Amniotic stem cell (primary cell): ENCODE measurements at places on chromosomes 5 and 9.

GRCh38 chr5:125316915-125317535, 570.6 kb upstream of the ZNF608 start:
- DNase-seq = no peak

DNA sequence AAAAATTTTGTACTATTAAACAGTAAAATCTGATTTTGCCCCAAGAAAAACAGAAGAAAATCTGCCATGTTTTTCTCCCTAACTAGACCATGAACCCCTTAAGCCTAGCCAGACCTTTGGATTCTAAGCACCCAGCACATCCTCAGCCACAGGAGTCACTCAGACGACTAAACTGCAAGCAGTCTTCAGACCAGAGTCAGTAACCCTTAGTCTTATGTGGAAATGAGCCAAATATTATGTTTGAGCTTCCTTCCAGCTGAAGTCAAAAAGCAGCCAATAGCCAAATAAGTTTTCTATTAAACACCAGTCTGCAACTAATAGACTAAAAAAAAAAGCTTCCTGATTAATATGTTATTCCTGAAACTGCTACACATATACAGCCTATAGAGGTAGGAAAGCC, 47.4 kb downstream of the GOLPH3 start:
- DNase-seq = no peak

DNA sequence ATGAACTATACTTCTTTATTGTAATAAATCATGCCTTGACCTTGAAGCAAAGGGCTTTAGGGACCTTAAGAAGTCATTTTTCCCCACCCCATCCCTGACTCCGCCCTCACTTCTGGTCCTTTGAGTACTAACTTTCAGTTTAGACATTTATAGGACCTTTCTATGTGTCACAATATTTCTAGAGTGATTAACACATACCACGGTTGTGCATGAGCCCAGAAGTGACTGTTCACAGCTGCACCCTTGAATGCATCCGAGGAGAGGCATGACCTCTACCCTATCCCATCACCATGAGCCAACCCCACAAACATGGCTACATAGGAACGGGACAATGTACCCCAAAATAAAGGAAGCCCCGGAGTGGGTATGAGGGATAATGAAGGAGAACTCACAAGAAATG, 160.3 kb downstream of the HSD17B3 start:
- DNase-seq = no peak

GRCh38 chr5:40365342-40366330, 314.1 kb upstream of the PTGER4 start:
- no peak for DNase-seq

- no peak for DNase-seq
These were observed 5.4 kb upstream of the HMHB1 start for GRCh38 chr5:143806579-143806978.

DNA sequence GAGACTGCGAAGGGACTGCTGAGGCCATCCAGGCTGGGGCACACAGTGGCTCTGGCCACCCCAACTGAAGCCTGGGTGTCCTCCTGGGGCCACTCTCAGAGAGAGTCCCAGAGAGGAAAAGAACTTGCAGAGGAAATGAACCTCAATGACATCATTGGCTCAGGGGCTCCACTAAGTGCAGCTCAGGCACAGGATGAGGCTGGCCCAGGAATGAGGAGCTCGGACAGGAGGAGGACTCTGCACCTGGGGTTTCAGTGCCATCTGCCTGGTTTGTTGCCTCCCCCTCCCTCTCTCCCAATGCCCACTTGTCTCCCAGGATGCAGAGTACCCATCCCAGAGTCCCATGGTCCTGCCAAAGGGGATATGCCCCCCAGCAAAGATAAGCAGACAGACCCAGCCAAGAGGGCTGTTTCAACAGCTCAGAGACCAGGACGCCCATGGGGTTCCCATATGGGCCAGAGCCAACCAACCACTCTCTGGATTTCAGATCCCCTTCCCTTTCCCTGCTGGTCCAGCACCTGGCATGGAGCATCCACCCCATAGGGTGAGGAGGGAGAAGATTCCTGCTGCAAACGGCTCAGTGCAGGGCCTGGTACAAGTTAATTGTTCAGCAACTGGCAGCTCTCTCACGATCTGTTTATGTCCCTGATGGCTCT, 26.9 kb upstream of the OLFM1 start:
- DNase-seq = no peak

- no peak for DNase-seq
These were observed 4.2 kb upstream of the NINJ1 start for GRCh38 chr9:93138171-93138764.

- DNase-seq = no peak
These were observed 75.9 kb downstream of the KDM4C start for GRCh38 chr9:6833518-6834192.

DNA sequence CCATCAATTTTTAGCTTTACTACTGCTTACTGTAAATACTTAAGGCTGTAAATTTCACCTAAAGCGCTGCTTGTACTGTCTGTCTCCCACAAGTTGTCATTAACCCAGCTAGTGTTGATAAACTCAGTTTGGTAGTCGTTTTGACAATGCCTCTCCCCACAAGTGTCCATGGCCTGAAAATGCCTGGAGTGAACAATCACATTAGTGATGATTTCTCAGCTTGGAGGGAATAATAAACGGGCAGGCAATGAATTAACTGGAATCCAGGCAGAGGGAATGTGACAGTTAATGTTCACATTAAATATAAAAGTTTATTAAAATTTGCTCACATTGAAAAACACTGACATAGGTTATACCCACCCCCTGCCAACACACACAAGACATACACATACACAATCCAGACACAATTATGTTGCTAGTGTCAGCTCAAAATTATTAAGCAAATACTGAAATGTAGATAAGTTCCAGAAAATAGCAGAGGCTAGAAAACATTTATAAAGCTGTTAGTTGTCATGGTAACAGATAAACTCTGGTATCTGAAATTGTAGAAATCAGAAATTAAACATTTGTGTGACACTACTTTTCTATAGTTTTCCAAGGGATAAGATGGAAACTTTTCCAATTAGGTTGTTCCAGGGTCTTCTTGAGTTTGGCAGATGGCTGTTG, 341.9 kb downstream of the DIRAS2 start:
- DNase-seq = no peak

DNA sequence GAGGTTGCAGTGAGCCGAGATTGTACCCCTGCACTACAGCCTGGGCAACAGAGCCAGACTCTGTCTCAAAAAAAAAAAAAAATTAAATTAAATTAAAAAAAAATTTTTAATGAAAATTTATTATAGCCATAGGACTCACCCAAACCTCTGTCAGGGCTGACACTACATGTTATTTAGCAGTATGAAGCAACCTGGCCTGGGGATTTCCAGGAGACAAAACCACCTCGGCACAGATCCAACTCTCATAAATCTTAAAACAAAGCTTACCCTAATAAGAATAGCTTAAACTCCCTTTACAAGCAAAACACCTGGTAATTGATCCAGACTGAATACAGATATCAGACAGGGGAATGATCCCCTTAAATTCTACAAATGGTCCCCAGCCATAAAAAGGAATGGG, 38.4 kb downstream of the PPP1R2B start:
- no peak for DNase-seq

- no peak for DNase-seq
These were observed 142.7 kb downstream of the KCNN2 start for GRCh38 chr5:114504560-114504959.

GRCh38 chr5:7597059-7597642, 201.2 kb downstream of the ADCY2 start:
- DNase-seq = no peak

DNA sequence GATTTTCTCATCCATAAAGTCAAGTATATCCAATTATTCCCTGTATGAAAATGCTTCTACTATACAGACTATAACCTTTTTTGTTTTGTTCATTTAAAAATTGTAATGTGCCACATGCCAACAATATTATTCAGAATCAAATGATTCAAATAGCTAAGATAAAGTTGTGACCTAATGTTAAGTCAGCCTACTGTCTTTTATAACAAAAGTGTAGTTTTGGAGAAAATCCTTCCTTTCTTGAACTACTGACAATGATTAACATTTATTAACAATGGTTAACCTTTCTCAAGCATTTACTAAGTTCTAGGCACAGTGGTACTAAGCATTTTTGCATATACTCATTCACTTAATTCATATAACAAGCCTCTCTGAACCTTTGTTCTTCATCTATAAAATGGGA, 25.0 kb downstream of the CSF2 start:
- no peak for DNase-seq

DNA sequence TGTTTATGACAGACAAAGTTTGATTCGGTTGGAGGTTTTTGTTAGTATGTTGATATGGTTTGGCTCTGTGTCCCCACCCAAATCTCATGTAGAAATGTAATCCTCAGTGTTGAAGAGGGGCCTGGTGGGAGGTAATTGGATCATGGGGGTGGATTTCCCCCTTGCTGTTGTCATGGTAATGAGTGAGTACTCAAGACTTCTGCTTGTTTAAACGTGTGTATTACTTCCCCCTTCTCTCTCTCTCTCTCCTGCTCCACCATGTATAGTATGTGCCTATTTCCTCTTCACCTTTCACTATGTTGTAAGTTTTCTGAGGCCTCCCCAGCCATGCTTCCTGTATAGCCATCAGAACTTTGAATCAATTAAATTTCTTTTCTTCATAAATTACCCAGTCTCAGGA, 415.1 kb downstream of the HCN1 start:
- no peak for DNase-seq

DNA sequence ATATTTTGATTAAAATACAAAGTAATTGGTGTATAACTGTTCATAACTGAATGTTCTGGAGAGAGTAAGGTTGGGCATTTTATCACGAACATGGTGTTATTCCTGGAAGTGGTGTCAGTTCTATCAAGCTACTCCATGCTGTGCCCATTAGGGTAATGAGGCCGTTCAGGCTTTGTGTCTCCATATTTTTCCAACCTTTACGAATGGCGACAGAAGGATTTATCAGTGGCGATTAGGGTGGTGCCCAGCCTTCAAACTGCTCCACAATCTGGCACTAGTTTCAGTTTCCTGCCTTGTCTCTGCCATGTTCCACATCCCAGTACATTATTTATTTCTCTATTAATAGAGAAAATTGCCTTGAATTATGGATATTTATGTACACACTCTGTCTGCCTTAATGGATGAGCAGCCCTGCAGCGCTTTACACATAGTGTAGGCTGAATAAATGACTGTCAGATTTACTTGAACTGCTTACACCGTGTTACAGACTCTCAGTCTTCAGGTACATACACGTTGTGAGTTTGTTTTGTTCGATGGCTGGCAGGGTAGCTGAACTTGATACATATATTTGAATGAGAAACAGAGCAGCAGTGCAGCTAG, 23.9 kb upstream of the TMC1 start:
- no peak for DNase-seq

DNA sequence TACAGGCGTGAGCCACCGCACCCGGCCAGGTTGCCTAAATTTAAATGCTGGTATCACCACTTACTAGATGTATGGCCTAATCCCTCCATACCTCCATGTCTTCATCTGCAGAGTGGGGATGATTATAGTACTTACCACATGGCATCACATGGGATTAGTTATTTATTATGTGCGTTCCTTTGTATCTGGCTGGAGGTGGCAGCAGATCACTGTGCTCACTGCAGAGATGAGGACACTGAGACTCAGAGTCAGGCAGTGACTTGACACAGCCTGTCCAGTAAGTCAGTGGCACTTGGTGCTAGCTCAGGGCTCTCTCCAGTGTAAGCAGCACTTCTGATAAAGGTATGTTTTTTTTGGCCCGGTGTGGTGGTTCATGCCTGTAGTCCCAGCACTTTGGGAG, 38.4 kb upstream of the HAND1 start:
- no peak for DNase-seq

- DNase-seq = no peak
These were observed 2068.7 kb downstream of the MAT2B start for GRCh38 chr5:165574100-165574499.

DNA sequence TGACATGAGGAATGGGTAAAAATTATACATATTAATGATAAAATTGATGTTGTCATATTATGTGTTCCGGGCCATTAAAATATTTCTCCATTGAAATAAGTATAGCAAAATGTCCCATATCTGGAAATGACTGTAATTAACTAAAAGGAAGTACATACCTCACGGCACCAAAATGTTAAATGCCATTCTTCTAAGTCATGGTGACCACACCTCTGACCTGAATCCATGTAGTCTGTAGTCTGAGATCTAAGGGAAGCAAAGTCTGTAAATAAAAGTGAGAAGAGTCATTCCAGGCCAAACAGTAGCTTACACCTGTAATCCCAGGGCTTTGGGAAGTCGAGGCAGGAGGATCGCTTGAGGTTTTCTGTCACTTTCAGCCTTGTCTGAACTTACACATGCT, 8.7 kb upstream of the GDA start:
- DNase-seq = no peak

DNA sequence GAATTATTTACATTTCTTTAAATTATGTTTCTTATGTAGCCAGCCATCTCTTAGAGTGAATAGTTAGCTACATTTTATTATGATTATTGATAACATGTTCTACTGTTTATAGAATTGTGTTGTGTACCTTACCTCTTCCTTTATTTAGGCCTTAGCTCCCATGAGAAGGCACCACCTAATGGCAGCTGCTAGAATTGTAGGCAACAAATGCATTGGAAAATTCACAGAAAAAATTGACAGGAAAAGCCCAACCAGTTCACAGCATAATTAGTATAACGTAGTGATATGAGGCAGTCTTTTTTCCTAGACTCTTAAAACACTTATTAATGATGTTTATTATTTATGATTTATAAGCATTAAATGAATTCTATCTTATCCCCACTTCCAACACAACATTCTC, 175.8 kb downstream of the WDR70 start:
- DNase-seq = no peak

DNA sequence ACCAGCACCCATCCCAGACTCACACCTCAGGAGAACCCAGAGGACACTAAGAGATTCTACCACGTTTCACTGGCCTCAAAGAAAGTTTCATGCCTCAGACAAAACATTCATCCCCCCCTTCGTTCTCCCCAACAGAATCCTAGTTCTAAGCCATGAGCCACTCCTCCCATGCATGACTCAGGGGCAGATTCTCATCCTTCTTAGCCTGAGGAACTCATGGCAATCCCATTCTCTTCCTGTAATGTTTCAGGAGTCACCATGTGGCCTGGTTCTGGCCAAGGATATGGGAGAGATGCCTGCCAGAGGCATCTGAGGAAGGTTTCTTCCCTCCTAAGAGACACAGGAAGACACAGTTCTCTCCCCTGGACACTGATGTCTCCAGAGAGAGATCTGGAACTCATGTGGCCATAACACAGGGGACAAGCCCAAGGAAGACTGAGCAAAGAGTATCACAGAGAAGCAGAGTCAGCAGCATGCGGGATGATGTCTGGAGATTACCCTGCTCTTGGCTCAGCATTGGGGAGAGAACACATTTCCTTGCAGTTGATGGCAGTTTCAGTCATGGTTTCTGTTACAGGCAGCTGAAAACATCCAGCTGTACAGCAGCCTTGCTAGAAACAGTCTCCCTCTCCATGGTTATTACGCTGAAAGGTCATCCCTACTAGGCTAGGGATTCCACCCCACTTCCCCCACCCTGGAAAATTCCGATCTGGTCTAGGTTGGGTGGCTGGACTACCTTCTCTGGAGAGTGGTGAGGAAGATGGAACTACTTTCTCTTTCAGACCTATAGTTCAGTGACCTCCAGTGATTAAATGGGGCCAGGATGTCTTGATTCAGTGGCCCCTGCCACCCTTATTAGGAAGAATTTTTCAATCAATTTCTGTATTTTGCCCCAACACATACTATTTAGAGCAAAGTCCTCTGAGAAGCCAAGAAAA, 115.4 kb downstream of the ZNF608 start:
- no peak for DNase-seq
